Amniotic stem cell (primary cell): ENCODE measurements at places on chromosomes 7 and 10.

DNA sequence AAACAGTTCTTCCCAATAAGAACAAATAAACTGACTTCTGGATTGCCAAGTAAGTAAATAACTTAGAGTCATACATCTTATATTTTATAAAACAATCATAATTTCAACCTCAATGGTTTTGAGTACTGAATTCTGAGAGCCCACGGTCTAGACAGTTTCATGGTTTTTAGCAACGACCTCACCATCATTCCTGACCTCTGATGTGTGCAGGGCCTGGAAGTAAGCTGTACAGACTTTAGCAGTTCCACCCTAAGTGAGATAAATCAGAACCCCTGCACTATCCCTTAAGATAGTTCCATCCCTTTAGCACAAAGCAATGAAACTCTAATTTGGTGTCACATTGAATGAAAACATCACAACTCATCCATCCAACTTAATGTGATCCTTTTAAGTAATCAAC, 86.0 kb downstream of the NEBL start:
- no peak for DNase-seq

DNA sequence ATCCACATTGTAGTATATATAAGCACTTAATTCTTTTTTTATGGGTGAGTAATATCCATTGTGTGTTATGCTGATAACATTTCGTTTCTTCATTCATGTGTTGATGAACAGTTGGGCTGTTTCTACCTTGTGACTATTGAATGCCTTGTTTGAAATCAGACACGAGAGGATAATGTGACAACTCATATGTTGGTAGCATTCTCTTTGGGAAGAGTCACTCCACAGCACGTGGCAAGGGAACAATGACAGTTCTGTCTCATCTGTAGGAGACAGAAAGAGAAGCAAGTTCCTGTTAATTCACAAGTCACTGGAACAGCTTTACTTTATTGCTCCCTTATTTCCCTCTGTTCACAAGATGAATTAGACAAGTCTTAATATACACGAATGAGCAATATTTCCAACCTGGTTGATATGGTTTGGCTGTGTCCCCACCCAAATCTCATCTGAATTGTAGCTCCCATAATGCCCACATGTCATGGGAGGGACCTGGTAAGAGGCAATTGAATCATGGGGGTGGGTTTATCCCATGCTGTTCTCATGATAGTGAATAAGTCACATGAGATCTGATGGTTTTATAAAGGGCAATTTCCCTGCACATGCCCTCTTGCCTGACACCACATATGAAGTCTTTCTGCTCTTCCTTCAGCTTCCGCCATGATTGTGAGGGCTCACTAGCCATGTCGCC, 125.3 kb downstream of the SEC23IP start:
- DNase-seq: no peak

GRCh38 chr10:72597897-72598296, 28.0 kb downstream of the MICU1 start:
- DNase-seq: no peak

- no peak for DNase-seq
Measured at GRCh38 chr10:47378183-47378510, 5.9 kb downstream of the ZNF488 start.

DNA sequence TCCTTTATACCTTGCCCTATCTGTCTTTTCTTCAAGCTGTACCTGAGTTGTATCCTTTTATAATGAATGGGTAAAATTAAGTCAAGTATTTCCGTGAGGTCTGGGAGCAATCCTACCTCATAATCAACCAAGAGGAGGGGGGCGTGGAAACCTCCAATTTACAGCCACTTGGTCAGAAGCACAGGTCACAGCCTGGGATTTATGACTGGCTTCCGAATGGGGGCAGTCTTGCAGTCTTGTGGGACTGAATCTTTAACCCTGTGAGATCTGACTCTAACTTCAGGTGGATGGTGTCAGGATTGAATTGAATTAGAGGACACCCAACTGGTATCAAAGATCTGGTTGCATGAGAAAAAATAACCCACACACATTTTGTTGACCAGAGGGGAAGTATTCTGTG, 23.5 kb upstream of the KCNMA1 start:
- DNase-seq: no peak
